Pancreas (tissue), 10 donors: ENCODE measurements at places on chromosomes 6 and 20.
A peak's percentile ranks its signal among the peaks of the same experiment; 100 is the strongest.

DNA sequence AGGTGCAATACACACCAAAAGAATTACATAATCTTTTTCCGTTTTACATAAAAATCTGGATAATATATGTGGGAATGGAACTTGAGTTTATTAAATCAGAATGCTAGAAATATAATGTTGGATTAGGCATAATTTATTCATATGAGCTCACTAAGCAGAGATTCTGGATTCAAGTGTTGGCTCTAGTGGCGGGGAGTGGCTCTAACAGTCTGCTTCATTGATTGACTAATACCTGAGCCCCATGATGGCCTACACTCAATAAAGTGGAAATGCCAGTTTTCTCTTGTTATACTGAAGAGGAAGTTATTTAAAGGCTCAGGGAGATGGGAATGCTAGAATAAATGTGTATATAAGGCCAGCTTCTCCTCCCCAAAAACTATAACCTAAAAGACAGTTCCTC lies 285.5 kb upstream of the MOCS1 start:
- H3K36me3 ChIP-seq: no peaks in the 10 kb centered on the region
- H3K27ac ChIP-seq: no peak overlapping the region
- no peak overlapping the region for H3K4me3 ChIP-seq
- H3K27me3 ChIP-seq: no peaks in the 10 kb centered on the region
- H3K4me1 ChIP-seq: no peaks in the 10 kb centered on the region

DNA sequence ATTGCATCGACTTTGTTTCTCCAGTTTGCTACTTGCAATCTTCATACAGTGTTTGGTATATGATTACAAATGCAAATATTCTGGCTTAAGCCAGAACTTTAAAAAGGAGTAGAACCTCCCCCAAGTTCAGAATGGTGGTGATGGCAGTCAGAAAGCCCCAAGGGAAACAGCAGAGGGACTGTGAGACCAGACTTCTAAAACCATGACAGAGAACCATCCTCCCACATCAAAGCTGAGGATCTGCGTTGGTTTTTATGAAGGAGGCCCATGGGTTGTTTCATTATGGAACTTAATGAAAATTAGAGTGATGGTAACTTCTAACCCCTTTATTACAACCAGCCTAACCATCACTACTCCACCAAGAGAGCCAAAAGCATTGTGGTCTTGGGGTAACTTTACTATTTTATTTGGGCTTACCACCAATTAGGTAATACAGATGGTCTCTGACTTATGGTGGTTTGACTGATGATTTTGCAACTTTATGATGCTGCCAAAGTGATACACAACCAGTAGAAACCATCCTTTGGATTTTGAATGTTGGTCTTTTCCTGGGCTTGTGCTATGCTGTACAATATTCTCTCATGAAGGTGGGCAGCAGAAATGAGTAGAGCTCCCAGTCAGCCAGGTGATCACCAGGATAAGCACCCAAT lies 10.9 kb upstream of the MRS2 start:
- H3K4me1 ChIP-seq: no peaks in the 10 kb centered on the region
- DNase-seq: no peak
- no peak overlapping the region for H3K27ac ChIP-seq
- no peaks in the 10 kb centered on the region for H3K27me3 ChIP-seq
- H3K36me3 ChIP-seq: no peaks in the 10 kb centered on the region

- no peak for DNase-seq
- H3K4me3 ChIP-seq: peak overlapping the region; percentile 18
- no peaks in the 10 kb centered on the region for H3K36me3 ChIP-seq
- peaks cover 26% of the 10 kb centered on the region for H3K27me3 ChIP-seq
Observed at GRCh38 chr6:109977791-109978173, 329 bp upstream of the GPR6 start.

DNA sequence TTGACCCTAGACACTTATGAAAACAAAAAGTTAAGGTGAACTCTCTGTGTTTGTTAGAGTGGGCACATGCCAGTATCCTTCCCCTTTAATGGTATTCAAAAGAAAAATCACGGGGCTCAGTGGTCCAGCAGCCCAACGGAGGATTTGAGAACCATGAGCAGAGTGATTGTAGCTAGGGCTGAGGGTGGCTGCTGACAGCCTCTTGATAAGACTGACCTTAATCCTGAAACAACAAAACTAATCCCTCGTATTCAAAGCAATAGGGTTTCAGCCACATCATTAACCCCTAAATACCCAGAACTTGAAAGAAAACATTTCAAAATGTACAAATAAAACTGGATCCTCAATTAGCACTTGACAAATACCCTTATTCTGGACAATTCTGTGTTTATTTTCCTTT lies 95.1 kb downstream of the SNAP25 start:
- no peaks in the 10 kb centered on the region for H3K27me3 ChIP-seq
- no peak for DNase-seq
- H3K36me3 ChIP-seq: no peaks in the 10 kb centered on the region
- H3K4me3 ChIP-seq: no peak overlapping the region
- H3K4me1 ChIP-seq: no peaks in the 10 kb centered on the region
- no peak overlapping the region for H3K27ac ChIP-seq

DNA sequence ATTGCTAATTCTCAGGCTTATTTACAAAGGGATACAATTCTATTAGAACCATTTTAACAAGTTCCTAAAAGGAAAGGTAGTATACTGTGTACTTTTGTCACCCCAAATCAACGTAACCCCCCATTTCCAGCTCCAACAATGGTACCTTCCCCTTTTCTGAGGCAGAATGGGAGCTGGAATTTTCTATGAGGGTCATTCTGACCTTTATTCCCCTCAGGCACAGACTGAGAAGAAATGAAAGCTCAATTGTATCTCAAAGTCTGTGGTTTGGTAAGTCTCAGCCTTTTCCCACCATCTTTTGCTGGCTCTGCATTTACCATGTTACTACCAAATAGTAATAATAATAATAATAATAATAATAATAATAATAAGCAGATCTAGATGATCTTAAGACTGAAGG lies 571.0 kb downstream of the RNF144B start:
- H3K4me3 ChIP-seq: no peak overlapping the region
- no peak for DNase-seq
- H3K4me1 ChIP-seq: no peaks in the 10 kb centered on the region

GRCh38 chr6:28789553-28790083 lies 134.2 kb downstream of the TRIM27 start:
- H3K4me3 ChIP-seq: no peak overlapping the region
- no peaks in the 10 kb centered on the region for H3K36me3 ChIP-seq
- H3K27me3 ChIP-seq: peaks cover 71% of the 10 kb centered on the region
- no peaks in the 10 kb centered on the region for H3K4me1 ChIP-seq
- no peak for DNase-seq
- no peak overlapping the region for H3K27ac ChIP-seq

- H3K4me3 ChIP-seq: no peak overlapping the region
- H3K36me3 ChIP-seq: no peaks in the 10 kb centered on the region
- H3K27ac ChIP-seq: no peak overlapping the region
- DNase-seq: no peak
- no peaks in the 10 kb centered on the region for H3K27me3 ChIP-seq
- H3K4me1 ChIP-seq: no peaks in the 10 kb centered on the region
Observed at GRCh38 chr20:49859011-49859410, 46.4 kb downstream of the SLC9A8 start.

GRCh38 chr6:120826253-120826652 lies 508.0 kb downstream of the TBC1D32 start:
- no peak overlapping the region for H3K27ac ChIP-seq
- no peaks in the 10 kb centered on the region for H3K36me3 ChIP-seq
- H3K4me3 ChIP-seq: no peak overlapping the region
- DNase-seq: no peak
- H3K27me3 ChIP-seq: no peaks in the 10 kb centered on the region
- H3K4me1 ChIP-seq: peaks cover 7% of the 10 kb centered on the region

DNA sequence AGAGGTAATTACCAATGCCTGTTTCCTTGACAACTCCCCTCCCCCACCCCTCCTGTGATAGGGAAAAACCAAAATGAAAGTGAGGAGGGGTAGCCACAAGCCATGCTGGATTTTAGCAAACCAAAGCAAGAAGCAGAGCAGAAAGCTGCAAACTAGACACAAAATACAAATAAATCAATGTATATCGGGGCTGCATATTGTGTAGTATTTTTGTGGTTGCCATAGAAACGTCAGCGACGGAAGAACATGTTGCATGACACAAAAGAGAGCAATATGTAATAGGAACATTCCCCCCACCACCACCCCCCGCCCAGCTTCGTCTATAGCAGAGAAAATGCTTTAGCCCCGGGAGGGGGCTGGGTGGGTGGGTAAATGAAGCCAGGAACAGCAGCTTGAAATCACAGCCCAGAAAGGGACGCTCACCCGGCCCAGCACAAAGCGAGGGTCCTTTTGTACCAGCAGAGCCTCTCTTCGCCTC lies 548 bp downstream of the AGPAT4 start:
- no peaks in the 10 kb centered on the region for H3K27me3 ChIP-seq
- H3K27ac ChIP-seq: peak overlapping the region; percentile 39
- peak overlapping the region; percentile 41 for H3K4me3 ChIP-seq
- no peak for DNase-seq
- H3K36me3 ChIP-seq: no peaks in the 10 kb centered on the region
- peaks cover 7% of the 10 kb centered on the region for H3K4me1 ChIP-seq

DNA sequence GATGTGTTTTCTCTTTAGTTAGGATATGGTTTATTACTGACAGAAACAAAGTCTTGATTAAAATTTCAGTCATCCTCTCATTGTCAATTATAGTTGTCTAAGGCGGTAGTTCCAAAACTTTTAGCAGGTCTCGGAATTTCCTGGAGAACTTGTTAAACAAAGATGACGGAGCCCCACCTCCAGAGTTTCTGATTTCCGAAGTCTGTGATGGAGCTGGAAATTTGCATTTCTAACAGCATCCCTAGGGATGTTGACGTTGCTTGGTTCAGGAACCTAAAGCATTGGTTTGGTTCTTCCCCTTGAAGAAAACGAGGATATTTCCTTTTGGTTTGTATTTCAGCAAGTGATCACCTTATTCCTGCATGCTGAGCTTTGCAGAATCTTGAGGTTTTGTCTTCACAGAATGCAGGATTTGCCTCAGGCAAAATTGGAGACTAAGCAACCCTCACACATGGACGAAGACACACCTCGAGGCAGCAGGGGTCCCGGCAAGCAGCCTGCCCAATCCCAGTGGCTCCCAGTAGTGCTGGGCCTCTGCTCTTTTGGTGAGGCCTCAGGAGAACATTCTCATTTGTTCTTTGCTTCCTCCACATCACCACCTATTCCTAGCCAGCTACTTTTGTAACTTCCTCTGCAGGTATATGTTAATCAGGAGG lies 187.1 kb upstream of the PHACTR1 start:
- H3K27me3 ChIP-seq: no peaks in the 10 kb centered on the region
- H3K27ac ChIP-seq: no peak overlapping the region
- no peak for DNase-seq
- no peak overlapping the region for H3K4me3 ChIP-seq

GRCh38 chr20:728256-728944 lies 39.9 kb downstream of the SLC52A3 start:
- H3K27me3 ChIP-seq: no peaks in the 10 kb centered on the region
- peak; percentile 20 for DNase-seq
- H3K27ac ChIP-seq: no peak overlapping the region
- no peaks in the 10 kb centered on the region for H3K4me1 ChIP-seq

GRCh38 chr6:170227521-170227983 lies 63.3 kb downstream of the DLL1 start:
- peaks cover 39% of the 10 kb centered on the region for H3K4me1 ChIP-seq
- H3K36me3 ChIP-seq: no peaks in the 10 kb centered on the region
- DNase-seq: peak; percentile 84
- H3K27ac ChIP-seq: peak overlapping the region; percentile 80
- H3K4me3 ChIP-seq: no peak overlapping the region

DNA sequence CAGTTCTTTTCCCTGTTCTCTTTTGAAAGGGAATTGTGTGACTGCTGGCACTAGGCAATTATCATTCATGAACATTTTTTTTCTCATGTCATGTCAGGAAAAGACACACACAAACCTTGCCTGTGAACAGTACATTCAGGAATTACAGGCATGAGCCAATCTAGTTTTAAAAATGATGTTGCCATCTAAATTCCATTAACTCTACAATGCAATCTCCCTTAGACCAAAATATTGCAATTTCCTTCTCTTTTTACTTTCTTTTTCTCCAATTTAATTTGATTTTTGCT lies 127.5 kb upstream of the STMND1 start:
- no peaks in the 10 kb centered on the region for H3K36me3 ChIP-seq
- H3K27ac ChIP-seq: no peak overlapping the region
- DNase-seq: no peak

DNA sequence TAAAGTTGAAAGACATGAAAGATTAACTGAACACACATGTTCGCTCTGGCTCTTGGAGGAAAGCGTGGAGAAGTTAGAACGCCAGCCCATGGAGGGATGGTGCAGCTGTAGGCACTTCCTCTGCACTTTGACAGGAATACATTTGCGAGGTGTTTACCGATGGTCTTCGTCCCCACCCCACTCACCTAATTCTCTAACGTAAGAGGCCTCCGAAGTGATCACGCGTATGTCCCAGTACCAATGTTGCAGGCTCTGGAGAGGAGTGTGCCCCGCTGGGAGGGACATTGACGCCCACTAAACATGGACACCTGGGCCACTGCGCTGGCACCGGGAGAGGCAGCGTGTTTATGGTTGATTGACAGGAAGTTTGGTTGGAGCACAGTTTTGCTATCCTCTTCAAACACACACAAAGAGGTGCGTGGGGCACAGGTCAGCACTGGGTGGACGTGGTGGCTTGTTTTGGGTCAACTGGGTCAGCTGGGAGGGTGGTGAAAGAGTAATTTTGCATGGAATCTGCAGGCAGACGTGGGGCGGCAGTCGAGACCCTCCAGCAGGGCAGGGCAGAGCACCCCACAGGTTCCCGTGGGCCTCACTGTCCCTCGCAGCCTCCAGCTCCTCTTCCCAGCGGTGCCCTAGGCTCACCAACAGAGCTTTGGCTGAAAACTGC lies 110.1 kb downstream of the DLL1 start:
- H3K36me3 ChIP-seq: no peaks in the 10 kb centered on the region
- H3K27me3 ChIP-seq: no peaks in the 10 kb centered on the region
- no peak overlapping the region for H3K27ac ChIP-seq
- H3K4me1 ChIP-seq: peaks cover 8% of the 10 kb centered on the region

DNA sequence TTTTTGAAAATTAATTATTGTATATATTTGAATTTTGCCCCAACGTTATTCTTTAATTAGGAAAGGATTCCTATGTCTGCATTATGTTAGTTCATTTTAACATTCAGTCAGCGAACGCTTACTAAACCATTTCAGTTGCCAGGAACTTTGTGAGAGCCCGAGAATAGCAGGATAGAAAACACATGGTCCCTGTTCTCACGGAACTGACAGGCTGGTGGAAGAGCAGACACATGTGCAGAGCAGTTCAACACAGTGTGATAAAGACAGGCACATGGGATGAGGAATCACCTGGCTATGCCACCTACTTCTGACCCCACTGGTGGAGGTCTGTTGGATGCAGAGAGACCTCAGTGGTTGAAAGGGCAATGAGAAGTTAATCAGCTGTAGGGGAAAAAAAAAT lies 367.2 kb downstream of the EPM2A start:
- no peak overlapping the region for H3K4me3 ChIP-seq
- no peaks in the 10 kb centered on the region for H3K27me3 ChIP-seq
- H3K27ac ChIP-seq: no peak overlapping the region

GRCh38 chr6:5054245-5054873 lies 30.8 kb upstream of the PPP1R3G start:
- no peak overlapping the region for H3K4me3 ChIP-seq
- no peak for DNase-seq
- H3K4me1 ChIP-seq: no peaks in the 10 kb centered on the region
- no peaks in the 10 kb centered on the region for H3K36me3 ChIP-seq
- no peak overlapping the region for H3K27ac ChIP-seq
